ENCODE measurements at places on chromosomes 6 and 20. TPM values are rescaled to one million over a fixed set of nuclear protein-coding genes. Genes with fewer than 3 reads are reported as not detected.

DNA sequence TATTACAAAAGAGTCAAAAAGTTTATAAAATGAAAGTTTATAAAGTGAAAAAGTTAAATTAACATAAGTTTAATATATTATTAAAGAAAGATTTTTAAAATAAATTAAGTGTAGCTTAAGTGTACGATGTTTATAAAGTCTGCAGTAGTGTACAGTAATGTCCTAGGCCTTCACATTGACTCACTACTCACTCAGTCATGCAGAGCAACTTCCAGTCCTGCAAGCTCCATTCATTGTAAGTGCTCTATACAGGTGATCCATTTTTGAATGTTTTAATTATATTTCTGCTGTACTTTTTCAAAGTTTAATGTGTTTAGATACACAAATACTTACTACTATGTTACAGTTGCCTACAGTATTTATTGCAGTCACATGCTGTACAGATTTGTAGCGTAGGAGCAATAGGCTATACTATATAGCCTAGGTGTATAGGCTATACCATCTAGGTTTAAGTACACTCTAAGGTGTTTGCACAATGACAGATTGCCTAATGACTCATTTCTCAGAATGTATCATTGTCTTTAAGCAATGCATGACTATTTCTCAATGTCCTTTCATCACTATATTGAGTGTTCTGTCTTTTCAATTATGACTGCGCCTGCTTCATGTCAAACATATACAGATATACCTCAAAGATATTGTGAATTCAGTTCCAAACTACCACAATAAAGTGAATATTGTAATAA, 1110.3 kb upstream of the MAP3K7 start:
- DNase-seq = no peak

DNA sequence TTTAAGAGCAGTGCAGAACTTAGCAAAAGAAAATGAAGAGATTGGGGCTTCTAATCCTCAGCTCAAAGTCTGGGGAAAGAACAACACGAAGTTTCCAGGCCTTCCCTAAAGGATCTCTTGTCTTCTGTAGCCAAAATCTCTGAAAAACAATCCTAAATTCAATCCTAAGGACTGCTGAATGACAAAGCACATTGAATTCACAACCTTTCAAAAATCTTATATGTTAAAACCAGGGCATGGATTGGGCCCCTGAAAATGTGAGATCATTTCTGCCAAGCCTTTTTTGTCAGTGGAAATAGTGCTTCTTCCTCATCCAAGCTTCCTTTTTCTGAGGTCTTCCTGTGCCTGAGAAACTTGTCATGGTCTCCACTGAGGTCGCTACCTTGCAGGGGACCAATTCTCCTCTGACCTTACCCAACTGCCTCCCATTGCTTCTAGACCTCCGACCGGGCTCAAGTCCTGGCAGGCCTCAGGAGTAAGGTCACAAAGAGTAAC, 126.2 kb upstream of the ARID1B start:
- DNase-seq = no peak

DNA sequence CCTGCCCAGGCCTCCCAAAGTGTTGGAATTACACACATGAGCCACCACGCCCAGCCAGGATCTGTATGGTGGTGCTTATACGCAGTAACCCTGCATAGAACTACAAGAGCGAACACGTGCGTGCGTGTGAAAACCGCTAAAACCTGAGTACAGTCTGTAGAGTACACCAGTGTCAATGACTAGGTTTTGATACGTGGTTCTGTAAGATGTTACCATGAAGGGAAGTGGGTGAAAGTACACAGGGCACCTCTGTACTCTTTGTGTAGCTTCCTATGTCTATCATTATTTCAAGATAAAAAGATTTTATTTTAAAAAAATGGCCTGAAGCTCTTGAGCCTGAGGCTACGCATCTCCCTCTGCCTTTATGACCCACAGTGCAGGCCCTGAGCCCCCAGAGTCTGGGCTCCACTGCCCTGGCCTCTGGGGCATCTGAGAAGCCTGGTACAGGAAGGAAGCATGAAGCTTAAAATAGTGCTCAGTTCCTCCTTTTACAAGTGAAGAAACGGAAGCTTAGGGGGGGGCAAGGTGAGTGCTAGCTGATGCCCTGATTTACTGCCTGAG, 21.6 kb downstream of the LY86 start:
- DNase-seq = no peak

DNA sequence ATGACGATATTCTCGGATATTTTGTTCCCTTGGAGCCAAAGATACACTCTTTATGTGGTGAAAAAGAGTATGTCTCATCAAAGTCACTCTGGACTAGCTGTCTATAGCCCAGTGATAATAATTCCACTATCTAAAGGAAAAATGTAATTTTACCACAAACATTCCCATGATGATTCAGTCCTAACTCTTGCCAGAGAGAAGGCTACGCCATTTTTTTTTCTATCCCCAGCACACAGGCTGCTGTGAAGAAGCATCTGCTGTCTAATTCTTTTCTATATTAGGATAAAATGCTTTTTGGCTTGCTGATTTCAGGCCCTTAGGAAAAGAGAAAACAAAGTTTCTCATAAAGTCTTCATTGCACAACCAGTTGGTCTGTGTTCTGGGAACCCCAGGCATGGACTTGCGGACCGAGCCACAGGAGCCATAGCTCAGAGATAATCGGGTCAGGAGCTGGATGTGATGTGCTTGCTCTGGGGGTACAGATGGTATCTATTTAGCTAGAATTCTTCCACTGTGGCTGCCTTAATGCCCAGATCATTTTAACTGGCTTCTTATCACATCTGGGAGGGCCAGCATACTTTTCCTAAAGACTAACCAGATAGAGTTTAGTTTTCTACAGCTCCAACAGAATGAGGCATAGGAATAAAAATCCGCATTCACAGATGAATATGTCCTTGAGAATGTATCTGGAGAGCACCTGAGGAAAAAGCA, 683.7 kb upstream of the ID4 start:
- DNase-seq = no peak

- DNase-seq = no peak
These were observed 742 bp upstream of the CEP85L start for GRCh38 chr6:118652051-118652615.

- no peak for DNase-seq
These were observed 3.0 kb downstream of the GABRR1 start for GRCh38 chr6:89214197-89214596.

DNA sequence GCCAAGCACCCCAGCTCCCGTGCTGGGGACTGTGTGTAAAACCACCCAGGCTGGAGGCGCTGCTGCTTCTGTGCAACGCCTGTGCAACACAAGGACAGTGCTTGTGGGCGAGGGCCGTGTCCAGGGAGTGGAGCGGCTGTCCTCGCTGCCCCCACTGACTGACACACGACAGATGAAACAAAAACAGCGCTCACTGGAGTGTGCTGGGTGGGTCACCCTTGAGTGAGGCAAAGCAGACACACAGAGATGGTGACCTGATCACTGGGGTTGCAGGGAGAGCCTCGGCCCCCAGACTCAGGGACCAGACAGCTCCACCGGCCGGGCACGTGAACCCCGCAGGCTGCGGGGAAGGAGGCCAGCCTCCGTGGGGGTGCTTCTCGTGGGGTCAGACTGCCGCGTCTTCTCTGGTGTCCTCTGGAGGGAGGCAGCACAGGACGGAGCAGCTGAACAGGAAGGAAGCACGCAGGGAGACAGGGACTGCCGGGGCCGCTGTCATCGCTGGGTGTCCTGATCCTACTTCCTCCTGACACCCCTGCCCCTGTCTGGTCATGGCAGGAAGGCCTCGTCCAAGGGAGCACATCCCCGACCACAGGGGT, 75.9 kb upstream of the CST7 start:
- DNase-seq = no peak

The ZFP57 gene
- total RNA-seq = not detected

DNA sequence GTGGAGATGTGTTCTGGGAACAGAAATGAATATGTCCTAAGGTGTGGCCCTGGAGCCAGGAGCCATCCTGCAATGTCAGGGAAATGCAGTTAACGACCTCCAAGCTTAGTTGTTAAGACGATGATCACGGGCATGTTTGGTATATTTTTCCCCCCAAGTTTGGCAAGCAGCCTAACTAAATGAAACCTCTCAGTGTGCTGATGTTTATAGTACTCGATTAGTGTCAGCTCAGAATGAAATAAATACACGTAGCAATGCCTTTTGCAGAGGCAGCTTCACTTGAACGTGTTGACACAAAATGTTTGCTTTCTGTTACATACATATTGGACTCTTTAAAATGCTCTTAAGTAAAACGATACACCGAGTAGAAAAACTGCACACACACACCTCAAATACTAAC, 76.2 kb upstream of the OLIG3 start:
- DNase-seq = no peak

DNA sequence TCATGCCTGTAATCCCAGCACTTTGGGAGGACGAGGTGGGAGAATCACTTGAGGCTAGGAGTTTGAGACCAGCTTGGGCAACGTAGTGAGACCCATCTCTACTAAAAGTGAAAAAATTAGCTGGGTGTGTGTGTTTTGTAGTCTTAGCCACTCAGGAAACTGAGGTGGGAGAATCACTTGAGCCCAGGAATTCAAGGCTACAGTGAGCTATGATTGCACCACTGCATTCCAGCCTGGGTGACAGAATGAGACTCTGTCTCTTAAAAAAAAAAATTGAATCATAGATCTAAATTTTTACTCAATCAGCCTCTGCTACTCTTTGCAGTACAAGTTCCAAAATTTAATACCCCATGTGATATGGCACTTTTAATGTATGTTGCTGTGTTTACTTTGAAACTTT, 121.6 kb downstream of the ARMC2 start:
- no peak for DNase-seq

The FUT9 gene
- total RNA-seq = not detected

The DEFB118 gene
- not detected for total RNA-seq

The PHACTR3 gene
- total RNA-seq = not detected

DNA sequence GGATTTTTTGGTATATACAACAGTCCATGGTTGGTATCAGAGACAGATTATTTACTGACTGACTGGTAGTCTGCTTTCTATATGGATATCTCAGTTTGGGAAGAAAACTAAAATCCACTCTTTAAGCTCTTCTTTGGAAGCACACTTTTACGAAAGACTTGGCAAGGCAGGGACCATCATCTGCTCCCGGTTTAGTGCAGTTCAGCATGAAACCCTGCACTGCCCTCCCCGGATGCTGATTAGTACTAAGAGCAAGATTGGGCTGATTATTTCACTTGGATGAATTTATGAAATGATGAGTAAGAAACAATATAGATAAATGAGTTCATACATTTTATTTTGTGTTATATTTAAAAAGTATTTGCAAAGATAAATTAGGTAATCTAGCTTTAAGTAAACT, 56.3 kb downstream of the RGS17 start:
- DNase-seq = no peak

DNA sequence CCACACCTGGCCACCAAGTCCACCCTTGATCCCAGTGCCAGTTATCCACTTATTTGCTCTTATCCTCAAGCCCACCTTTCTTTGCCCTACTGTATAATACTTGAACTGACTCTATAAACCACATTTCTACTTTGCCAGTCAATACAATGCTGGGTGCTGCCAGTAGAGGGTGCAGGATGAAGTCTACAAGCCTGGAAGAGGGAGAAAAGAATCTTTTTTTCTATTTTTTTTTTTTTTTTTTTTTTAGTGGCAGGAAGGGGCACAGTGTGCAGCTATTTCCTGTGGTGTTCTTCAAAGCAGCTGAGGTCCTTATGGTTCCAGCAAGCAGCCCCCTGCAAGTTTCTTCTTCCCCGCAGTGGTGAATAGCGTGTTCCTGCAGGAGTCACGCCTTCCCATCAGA, 22.2 kb upstream of the GABRR1 start:
- DNase-seq = no peak
